ENCODE measurements at places on chromosomes 4 and X.

- DNase-seq, result no peak
These were observed 38.6 kb downstream of the TRIM2 start for GRCh38 chr4:153242839-153243324.

GRCh38 chr4:88991746-88992145 is 65.2 kb downstream of the FAM13A start:
- no peak for DNase-seq

DNA sequence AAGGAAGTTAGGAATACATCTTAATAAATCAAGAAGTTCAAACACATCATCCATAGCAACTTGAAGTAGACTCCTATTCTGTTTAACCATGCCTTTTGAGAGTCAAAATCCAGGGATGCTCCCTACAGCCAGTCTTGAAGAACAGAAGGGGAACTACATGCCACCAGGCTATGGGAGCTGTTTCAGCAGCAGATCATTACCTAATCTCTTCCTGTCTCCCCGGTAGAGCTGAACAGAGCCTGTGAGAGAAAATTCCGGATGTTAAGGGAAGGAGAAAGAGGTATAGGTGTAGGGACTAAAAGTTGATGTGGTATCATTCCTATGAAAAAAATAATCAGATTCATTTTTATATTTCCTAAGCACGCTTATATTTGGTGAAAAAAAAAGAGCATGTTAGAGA is 352.2 kb downstream of the SPRY1 start:
- no peak for DNase-seq

DNA sequence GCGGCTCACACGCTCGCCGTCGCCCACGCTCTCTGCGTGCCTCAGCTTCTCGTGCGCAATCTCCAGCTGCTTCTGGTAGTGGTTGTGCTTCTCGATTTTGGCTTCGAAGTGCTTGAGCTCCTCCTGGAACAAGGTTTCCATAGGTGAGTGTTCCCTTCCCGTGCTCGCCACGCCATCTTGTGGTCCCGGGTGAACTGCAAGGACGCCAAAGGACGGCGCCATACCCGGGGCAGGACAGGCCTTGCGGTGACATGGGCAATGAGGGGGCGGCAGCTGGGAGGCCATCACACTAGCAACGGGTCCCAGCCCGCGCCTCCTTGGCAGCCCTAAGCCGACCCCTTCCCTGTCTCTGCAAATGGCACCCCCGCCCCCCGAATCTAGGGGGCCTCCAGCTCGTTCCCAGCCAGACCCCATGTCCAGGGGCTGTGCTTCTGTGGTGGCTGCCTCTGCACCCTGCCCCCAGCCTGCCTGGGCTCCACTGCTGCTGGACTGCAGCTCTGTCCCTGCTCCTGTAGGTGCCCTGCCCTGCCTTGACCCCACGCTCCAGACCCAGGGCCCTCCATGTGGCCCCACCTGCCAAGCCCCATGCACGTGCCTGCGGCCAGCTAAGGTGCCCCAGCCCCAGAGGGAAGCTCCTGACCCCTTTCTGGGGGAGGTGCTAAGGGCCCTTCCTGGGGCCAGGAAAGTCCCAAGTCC is 17.3 kb downstream of the LRPAP1 start:
- no peak for DNase-seq

DNA sequence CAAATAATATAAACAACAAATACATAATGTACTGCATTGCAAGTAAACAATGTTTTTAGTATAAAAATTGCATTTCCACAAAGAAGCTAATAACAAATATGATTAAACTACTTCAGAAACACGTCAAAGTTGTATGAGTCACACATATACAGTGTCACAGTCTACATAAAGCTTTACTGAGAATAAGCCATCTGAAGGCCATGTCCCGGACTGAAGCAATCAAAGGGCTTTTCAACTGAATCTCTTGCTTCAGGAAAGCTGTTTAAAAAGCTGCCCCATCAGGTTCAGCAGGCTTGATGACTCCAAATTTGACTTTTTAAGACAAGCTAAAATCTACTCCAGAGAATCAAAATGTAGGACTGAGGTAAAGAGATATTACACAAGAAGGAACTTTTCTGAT is 1476.8 kb downstream of the ADGRL3 start:
- DNase-seq, result no peak

GRCh38 chrX:22165732-22166457 is 106.8 kb upstream of the CBLL2 start:
- DNase-seq, result no peak

Data from inflammatory macrophage treated with lipopolysaccharide for 4 hours (primary cell).